ENCODE measurements at places on chromosomes 6 and 20. TPM values are rescaled to one million over a fixed set of nuclear protein-coding genes. Genes with fewer than 3 reads are reported as not detected.

- no peak overlapping the region for H3K27ac ChIP-seq
- H3K27me3 ChIP-seq: peaks cover 14% of the 10 kb centered on the region
- peak; percentile 80 for DNase-seq
These were observed 2.9 kb downstream of the MAP7 start for GRCh38 chr6:136547336-136547735.

DNA sequence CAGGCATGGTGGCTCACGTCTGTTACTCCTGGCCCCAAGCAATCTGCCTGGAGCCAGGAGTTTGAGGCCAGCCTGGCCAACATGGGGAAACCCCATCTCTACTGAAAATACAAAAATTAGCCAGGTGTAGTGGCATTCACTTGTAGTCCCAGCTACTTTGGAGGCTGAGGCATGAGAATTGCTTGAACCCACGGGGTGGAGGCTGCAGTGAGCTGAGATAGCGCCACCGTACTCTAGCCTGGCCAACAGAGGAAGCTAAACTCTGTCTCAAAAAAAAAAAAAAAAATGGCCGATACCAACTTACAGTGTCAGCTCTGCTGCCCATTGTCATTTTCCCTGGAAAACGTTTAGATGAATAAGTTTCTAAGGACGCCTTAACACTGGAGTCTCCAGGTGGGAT is 489.9 kb downstream of the TFAP2A start:
- no peak overlapping the region for H3K4me3 ChIP-seq
- no peak for DNase-seq
- no peaks in the 10 kb centered on the region for H3K36me3 ChIP-seq
- H3K27me3 ChIP-seq: no peaks in the 10 kb centered on the region
- no peaks in the 10 kb centered on the region for H3K4me1 ChIP-seq

DNA sequence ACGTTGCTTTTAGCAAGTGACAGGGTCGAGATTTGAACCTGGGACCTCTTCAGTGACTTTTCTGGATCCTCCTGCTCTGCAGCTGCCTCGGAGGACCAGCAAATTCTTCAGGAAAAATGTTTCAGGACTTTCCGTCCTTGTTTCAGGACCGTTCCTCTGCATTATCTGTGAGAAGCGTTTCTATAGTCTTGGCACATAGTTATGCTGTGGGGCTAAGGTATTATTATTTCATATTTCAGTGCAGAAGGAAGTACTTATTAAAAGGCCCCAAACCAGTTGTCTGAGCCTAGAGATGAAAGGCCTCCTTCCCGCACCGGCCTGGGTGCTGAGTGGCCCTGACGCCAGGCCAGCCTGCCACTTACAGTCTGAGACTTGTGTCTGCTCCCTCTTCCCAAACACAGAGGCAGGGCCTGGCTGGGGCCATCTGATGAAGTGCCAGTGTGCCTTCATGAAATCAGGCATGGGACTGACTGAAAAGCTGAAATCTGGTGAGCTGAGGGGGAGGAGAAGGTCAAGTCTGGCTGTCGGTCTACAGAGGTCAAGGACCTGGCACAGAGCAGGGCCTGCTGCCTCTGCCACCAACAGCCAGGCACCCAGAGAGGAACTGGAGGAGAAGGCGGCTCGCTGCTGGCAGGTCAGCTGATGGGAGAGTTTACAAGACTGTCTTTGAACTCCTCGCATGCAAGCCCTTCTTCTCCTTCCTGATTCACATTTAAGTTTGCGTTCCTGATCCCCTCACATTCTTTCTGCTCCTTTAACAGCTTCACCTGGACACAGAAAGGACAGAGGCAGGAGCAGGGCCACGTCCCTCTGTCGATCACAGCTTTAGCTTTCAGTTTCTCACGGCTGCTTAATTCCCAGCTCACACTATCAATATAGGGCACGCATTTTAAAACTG is 8.9 kb upstream of the QKI start:
- H3K27me3 ChIP-seq: no peaks in the 10 kb centered on the region
- no peak overlapping the region for H3K4me3 ChIP-seq
- H3K27ac ChIP-seq: peak overlapping the region; percentile 39
- peak; percentile 48 for DNase-seq
- H3K36me3 ChIP-seq: no peaks in the 10 kb centered on the region

- no peak overlapping the region for H3K27ac ChIP-seq
- H3K4me1 ChIP-seq: peaks cover 8% of the 10 kb centered on the region
- no peak for DNase-seq
- no peak overlapping the region for H3K4me3 ChIP-seq
These were observed 55.5 kb upstream of the CCDC167 start for GRCh38 chr6:37555040-37555781.

DNA sequence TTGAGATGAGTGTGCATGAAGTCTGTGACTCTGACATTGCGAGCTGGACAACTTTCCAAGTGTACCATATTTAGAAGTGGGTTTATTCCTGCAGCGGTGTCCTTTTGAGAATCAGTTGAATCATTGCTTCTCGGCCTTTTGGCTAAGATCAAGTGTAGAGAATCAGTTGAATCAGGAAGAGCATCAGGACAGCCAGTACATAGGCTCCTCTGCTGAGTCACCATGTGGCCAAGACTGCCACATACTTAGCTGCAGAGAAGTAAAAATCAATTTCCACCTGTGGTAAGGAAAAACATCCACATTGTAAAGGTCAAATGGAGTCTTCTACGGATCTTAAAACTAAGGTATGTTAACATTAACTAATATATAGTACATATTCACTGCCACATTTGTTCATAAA is 428.4 kb upstream of the MARCKS start:
- H3K27me3 ChIP-seq: no peaks in the 10 kb centered on the region
- no peaks in the 10 kb centered on the region for H3K4me1 ChIP-seq
- no peaks in the 10 kb centered on the region for H3K36me3 ChIP-seq
- no peak overlapping the region for H3K4me3 ChIP-seq

DNA sequence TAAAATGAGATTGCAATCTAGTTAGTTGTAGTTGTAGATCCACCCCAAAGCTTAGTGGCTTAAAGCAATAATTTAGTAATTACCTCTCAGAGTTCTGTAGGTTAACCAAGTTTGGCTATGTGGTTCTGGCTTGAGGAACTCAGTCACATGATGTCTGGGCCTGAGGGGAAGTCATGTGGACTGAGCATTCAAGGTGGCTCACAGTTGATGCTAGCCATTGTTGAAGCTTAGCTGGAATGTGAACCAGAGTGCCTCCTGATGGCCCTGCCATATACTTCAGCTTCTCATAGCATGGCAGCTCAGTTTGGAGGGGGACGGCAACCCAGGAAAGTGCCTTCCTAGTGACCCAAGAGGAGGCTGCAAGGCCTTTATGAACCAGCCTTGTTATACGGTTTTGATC is 263.2 kb upstream of the RNF217 start:
- peak; percentile 45 for DNase-seq
- H3K4me1 ChIP-seq: peaks cover 4% of the 10 kb centered on the region
- H3K27ac ChIP-seq: no peak overlapping the region
- no peaks in the 10 kb centered on the region for H3K27me3 ChIP-seq
- no peaks in the 10 kb centered on the region for H3K36me3 ChIP-seq
- H3K4me3 ChIP-seq: no peak overlapping the region

DNA sequence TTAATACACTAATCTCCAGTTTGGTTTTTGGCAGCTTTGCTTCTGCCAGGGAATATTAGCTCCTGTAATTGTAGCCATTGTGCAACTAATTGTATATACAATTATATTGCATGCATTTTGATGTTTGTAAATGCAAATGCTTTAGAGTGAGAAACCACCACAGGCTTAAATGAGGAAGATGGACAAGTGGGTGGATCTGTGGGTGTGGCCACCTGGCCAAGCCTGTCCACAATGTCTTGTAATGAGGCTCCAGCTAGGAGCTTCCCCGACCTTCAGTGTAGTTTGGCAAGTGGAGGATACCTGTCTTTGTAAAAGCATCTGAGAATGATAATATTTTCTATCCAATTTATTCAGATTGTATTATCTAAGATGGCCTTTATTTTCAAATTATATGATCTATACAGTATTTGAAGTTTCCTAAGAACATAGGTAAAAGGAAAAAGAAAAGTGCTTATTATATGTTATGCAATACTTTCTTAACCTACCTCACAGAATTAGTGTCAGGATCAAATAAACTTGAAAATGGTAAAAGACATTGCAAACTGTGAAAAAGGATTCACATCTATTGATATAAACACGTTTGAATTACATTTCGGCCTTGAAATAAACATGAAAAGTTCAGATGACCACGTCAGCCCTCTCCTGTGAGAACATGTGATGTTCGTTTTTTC is 49.3 kb upstream of the ARID1B start:
- DNase-seq: no peak
- no peaks in the 10 kb centered on the region for H3K36me3 ChIP-seq
- H3K4me1 ChIP-seq: no peaks in the 10 kb centered on the region
- H3K4me3 ChIP-seq: no peak overlapping the region
- no peak overlapping the region for H3K27ac ChIP-seq

- peak overlapping the region; percentile 56 for H3K4me3 ChIP-seq
- H3K27ac ChIP-seq: no peak overlapping the region
- peaks cover 68% of the 10 kb centered on the region for H3K4me1 ChIP-seq
- no peaks in the 10 kb centered on the region for H3K36me3 ChIP-seq
- no peak for DNase-seq
- peaks cover 91% of the 10 kb centered on the region for H3K27me3 ChIP-seq
These were observed 1.2 kb downstream of the NKX2-2 start for GRCh38 chr20:21512634-21513180.

DNA sequence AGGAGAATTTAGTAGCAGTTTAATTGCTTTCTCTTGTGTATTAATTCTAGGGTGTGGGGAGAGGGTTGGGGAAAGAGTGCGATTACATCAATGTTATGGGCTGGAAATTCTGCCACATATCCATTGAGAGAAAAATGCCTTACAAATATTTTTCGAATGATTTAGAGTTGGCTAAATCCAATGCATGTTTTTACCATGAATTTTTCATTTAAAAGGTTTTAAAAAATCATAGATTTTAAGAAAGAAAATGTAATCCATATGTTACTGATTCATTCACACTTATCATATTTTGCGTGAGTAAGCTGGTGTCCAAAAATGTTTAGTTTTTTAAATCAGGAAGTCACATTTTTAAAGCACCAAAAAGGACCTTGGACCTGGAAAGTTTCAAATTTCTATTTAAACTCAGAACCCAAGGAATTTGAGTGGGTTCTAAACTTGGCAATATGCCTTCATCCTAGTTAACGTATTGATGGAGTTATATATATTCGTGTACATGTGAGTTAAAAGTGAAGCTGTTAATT is 627.4 kb upstream of the CITED2 start:
- H3K27me3 ChIP-seq: no peaks in the 10 kb centered on the region
- no peak overlapping the region for H3K4me3 ChIP-seq
- no peak overlapping the region for H3K27ac ChIP-seq
- no peak for DNase-seq

- no peak overlapping the region for H3K4me3 ChIP-seq
- H3K36me3 ChIP-seq: no peaks in the 10 kb centered on the region
- H3K27me3 ChIP-seq: peaks cover 100% of the 10 kb centered on the region
- DNase-seq: no peak
These were observed 5.0 kb downstream of the SIM1 start for GRCh38 chr6:100459592-100460184.

GRCh38 chr20:60271597-60271996 is 313.4 kb downstream of the CDH26 start:
- no peaks in the 10 kb centered on the region for H3K27me3 ChIP-seq
- H3K4me1 ChIP-seq: no peaks in the 10 kb centered on the region
- no peak overlapping the region for H3K27ac ChIP-seq
- peak; percentile 40 for DNase-seq
- no peaks in the 10 kb centered on the region for H3K36me3 ChIP-seq

DNA sequence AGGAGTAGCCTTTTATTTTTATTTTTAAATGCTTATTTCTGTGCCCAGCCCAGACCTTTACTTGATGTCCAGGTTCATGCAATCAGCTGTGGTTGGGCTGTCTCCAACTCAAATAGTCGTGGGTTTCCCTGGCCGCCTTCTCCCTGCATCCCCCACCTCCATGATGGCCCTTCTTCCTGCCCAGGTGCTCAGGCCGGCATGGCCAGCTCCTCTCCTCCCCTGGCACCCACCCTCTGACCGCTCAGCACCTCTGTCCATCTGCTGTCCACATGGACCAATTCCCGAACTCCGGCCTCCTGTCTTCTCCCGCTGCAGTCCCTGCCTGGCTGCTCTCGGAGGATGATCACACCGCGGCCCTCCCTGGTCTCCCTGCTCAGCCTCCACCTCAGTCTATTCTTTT is 81.2 kb upstream of the SULF2 start:
- no peaks in the 10 kb centered on the region for H3K36me3 ChIP-seq
- H3K27ac ChIP-seq: no peak overlapping the region
- no peak overlapping the region for H3K4me3 ChIP-seq
- DNase-seq: no peak
- no peaks in the 10 kb centered on the region for H3K27me3 ChIP-seq

Gene SYCP2
- 2.1 TPM for total RNA-seq

Gene SIRPA
- 2.9 TPM for total RNA-seq

Gene ZNF343
- 6.4 TPM for total RNA-seq

Measured in GM23338 (cell line).